ENCODE measurements at places on chromosomes 1 and 21. TPM values are rescaled to one million over a fixed set of nuclear protein-coding genes. Genes with fewer than 3 reads are reported as not detected.
A peak's percentile ranks its signal among the peaks of the same experiment; 100 is the strongest.

GUK1 gene
- 250 TPM for total RNA-seq

SIK1 gene
- total RNA-seq = 59.9 TPM

RHBDL2 gene
- total RNA-seq = 0.22 TPM

ARHGAP30 gene
- 13.7 TPM for total RNA-seq

OR2AK2 gene
- not detected for total RNA-seq

PDZK1IP1 gene
- total RNA-seq = 2.4 TPM

GRCh38 chr1:51093581-51093980 lies 8.4 kb upstream of the C1orf185 start:
- no peak for DNase-seq

DNA sequence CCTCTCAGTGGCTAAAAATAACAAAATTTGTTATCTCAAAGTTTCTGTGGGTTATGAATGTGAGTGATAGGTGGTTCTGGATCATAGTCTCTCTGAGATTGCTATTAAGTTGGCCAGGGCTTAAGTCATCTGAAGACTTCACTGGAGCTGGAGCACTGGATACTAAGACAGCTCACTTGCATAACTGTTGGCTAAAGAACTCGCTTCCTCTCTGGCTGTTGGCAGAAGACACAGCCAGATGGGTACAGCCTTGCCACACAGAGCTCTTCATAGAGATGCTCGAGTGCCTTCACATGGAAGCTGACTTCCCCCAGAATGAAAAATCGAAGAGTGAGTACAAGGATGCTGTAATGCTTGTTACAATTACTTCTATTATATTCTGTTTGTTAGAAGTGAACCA lies 333.8 kb downstream of the ZP4 start:
- DNase-seq = no peak

GRCh38 chr1:206447792-206448191 lies 22.5 kb upstream of the IKBKE start:
- peak; percentile 48 for DNase-seq

DNA sequence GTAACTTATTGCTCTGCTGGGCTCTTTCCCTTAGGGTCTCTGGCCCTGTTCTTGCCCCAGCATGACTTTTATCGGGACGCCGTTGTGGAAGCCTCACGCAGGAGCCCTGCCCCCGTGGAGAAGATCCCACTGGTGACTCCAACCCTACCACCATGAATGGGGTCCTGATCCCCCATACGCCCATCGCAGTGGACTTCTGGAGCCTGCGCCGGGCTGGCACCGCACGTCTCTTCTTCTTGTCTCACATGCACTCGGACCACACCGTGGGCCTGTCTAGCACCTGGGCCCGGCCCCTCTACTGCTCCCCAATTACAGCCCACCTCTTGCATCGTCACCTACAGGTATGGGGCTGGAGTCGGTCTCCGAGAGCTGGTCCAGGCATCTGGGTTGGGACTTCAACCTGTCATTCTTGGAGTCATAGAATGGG lies 322 bp downstream of the DCLRE1B start:
- no peak for DNase-seq

DNA sequence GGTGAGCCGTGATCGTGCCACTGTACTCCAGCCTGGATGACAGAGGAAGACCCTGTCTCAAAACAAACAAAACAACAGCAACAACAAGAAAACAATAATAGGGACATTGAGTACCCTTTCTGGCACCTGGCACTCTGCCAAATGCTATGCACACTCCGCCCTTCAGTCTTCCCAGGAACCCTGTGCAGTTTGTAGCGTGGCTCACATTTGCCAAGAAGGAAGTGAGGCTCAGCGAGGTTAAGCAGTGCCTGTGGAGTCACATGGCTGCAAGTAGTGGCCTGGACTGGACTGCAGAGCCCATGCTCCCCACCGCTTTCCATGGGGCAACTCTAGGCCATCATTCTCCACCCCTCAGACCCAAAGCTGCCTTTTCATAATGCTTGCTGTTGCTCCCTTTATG lies 5.3 kb upstream of the EVA1B start:
- no peak for DNase-seq

DNA sequence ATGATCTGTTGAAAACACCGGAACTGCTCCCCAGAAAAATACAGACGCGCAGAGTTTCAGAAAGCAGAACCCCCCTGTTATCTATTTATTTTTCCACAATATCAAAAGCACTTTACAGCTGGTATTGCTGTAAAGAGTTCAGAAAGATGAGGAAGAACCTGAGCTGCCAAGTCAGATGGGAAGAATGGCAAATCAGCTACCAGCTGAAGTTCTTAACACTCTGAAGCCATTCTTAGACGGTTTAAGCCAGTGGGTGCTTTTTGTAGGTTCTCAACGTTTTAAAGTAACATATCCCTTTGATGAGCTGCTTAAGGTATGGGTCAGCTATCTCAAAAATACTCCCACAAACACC lies 714 bp upstream of the AKIRIN1 start:
- DNase-seq = no peak

DNA sequence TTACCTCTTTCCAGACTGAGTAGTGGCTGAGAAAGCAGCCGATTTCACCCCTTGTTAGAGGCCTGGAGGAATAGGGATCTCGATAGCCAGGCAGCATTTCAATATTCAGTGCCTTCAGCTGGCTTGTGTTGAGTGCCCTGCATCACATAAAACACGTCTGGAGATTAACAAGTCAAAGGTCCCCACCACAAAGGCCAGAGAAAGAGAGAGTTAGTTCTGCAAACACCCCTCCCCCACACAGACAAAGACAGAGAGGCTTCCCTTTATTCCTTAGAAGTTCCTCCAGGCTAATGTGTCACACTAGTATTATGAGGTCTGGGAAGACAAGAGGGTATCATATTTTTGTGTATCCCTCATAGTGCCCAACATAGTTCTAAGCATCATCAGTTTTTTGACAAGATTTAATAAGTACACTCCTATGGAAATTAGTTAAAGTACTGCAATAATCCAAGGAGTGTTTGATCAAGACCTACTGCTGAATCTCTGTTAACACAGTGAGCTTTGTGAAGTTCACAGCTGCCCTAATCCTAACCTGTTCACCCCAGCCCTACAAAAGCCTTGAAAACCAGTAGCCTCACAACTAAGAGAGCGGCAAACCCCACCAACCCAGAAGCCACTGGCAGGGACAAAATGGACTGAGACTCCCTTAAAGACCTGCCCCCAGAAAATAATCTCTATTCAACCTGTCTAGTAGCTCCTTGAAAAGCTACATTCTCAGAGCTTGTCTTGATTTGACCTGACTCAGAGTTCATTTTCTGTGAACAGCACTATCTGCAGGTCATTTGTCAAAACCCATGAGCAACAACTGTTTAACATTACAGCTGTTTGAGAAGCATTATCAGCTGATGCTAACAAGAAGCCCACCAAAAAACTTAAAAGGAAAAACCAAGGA lies 91.9 kb downstream of the COLGALT2 start:
- DNase-seq = no peak

DNA sequence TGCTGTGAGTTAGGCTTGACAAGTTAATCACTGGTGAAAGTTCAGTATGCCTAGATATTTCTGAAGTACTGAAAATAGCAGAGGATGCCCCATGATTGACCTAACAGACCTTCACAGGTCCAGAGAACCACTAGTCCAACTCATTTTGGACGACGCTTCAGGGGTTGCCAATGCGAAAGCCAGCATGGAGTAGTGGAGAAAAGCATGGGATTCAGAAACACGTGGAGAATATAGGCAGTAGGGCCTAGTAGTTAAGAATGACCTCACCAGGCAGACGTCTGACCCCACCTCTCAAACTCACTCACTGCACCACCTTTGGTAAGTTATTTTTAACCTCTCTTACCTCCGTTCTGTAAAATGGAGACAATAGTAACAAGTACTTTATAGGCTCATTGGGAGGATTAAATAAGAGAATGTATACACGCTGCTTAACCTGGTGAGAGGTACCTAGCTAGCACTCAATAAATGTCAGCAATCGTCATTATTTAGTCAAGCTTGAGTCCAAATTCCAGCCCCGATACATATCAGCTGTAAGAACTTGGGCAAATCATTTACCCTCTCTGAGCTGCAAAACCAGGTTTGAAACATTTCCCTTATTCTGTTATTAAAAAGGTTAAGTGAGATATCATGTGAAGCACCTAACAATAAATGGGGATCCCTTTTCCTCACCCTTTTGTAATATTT lies 13.2 kb downstream of the PLPP3 start:
- DNase-seq = no peak

- no peak for DNase-seq
These were observed 166.4 kb upstream of the AJAP1 start for GRCh38 chr1:4488018-4488417.

GRCh38 chr1:200039849-200040474 lies 12.5 kb downstream of the NR5A2 start:
- no peak for DNase-seq

- DNase-seq = no peak
These were observed 35.3 kb upstream of the PAXBP1 start for GRCh38 chr21:32806810-32807386.

- peak; percentile 66 for DNase-seq
These were observed 2.2 kb downstream of the SPATA6 start for GRCh38 chr1:48469616-48470480.

DNA sequence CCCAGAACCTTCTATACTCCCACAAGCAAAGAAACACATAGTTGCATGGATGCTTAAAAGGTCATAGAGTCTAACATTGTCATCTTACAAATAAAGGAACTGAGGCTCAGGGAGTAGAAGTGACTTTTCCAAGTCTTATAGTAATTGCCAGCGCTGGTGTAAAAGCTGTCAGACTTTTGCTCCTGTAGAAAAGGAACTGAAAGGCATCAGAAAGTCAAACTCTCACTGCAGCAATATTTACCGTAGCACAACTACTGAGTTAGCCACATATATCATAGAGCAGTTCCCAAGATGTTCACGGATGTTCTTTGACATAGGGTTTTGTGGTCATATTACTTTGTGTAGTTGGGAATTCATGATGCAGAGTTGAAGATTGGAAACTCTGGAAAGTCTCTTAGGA lies 16.6 kb upstream of the USP24 start:
- no peak for DNase-seq

GRCh38 chr1:98179151-98179773 lies 258.4 kb upstream of the DPYD start:
- DNase-seq = no peak

DNA sequence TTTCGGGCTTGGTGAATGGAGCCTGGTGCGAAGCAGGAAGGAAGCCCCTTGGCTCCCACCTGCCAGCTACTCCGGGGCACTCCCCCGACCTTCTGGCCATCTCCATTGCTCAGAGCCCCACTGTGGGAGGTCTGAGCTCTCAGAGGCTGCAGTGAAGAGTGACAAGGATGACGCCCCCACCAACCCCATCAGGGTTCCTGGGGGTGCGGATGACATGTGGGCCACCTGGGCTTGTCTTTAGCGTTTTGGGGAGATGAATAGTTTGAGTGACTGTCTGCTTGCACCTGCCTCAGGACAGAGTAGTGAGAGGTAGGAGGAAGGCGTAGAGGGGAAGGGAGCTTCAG lies 43.2 kb upstream of the LBR start:
- no peak for DNase-seq

- no peak for DNase-seq
These were observed 46.7 kb upstream of the GUCA2A start for GRCh38 chr1:42211224-42211623.

DNA sequence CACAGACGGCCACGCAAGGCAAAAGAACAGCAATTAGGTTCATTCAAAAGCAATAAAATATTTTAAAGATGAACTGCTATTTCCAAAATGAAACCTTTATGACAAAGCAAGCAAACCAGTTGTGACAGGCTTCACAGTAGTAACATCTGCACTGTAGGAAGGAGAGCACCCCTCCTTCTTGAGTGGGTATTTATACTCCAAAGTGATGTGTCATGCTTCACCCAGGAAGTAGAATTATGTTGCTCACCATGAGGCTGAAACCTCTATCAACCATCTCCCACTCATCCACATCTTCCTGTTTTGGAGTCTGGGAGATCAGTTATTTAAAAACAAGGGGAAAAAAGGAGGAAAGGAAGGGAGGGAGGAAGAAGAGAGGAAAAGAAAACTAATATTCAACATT lies 885 bp downstream of the OR2T10 start:
- no peak for DNase-seq

DNA sequence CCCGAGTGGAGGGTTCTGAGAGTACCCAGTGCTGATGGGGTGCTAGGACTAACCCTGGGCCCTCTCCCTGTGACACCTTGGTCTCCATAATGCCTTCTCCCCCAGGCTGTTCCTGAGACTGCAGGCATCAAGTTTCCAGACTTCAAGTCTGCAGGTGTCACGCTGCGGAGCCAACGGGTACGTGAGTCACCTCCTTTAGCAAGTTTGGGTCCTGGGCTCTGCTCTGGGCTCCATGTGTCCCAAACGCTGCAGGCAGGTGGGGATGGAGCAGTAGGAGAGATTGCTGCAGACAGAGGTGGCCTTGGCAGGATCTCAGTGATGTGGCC lies 6.0 kb downstream of the DMAP1 start:
- no peak for DNase-seq

DNA sequence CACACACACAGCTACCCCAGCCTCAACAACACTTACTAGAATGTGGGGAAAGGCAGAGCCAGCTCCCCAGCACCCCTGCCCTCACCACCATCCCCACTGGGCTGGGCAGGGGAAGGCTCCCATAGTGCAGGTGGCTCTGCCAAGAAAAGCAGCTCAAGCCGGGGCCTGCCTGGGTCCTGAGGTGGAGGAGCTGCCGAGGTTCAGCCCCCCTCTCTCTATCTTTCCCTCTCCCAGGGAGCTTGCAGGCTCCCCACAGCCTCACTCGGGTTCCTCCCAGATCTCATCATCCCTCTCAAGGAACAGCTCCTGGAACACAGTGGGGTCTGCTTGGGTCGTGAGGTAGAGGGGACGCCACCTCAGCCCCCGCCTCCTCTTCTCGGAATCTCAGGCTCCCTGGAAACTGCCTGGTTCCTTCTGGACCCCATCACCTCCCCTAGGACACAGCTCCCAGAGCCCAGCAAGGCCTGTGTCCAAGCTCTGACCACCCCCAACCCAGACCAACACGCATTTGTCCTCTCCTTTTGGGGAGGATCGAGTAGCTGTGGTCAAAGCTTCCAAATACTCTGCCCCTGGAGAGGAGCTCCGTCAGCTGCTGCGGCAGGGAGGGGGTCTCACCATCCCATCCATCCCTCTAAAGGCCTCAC lies 704 bp downstream of the S100A16 start:
- DNase-seq = no peak

DNA sequence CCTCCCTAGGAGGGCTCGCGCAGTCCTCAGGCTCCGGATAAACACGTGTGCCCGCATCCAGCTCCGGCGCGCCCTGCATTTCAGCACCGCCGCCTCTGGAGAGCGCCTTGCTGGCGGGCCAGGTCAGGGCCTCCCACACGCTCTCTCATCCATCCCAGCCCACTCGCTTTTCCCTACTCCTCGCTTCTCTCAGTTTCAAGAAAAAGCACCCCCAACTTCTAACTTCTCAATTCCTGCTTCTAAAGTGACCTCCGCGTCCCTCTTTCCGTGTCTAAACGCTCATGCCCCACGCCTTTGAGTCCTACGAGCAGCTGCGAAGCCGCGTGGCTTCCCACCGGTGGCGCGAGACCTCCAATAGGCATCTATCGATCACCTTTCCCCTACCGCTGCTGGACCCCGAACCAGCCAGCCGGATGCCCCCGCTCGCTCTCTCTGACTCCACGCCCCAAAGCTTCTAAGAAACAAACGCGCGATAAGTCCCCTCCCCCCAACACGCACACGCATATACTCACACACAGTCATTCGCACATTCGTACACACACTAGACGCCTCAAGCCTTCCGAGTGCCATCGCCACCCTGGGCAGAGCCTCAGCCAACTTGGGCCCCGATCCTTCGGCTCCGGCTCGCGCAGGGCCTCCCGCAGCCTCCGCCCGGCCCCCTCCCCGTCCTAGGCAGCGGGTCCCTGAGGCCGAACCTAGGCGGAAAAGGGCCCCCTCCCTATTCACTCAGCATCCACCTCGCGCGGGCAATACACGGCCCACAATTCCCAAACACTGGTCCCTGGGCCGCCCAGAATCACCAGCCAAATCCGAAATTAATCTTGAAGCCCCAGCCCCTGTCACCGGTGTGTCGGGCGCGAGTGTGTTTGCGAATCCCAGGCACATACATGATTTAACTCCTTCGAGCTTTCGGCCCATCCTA lies 1.1 kb downstream of the NMNAT2 start:
- DNase-seq = peak; percentile 79
